ENCODE measurements at places on chromosomes 11 and 22. TPM values are rescaled to one million over a fixed set of nuclear protein-coding genes. Genes with fewer than 3 reads are reported as not detected.

The IFITM10 gene
- total RNA-seq, result 7.7 TPM

The ESAM gene
- 13.6 TPM for total RNA-seq

The PGA5 gene
- not detected for total RNA-seq

The MOV10L1 gene
- 7.8 TPM for total RNA-seq

The ZP1 gene
- not detected for total RNA-seq

The ADM2 gene
- 0.37 TPM for total RNA-seq

The DGAT2 gene
- total RNA-seq, result 0.25 TPM

The USP47 gene
- 79.3 TPM for total RNA-seq
